ENCODE measurements at places on chromosomes 12 and 14.
A peak's percentile ranks its signal among the peaks of the same experiment; 100 is the strongest.

GRCh38 chr12:10221846-10222245, 9.2 kb downstream of the GABARAPL1 start:
- DNase-seq, result no peak

DNA sequence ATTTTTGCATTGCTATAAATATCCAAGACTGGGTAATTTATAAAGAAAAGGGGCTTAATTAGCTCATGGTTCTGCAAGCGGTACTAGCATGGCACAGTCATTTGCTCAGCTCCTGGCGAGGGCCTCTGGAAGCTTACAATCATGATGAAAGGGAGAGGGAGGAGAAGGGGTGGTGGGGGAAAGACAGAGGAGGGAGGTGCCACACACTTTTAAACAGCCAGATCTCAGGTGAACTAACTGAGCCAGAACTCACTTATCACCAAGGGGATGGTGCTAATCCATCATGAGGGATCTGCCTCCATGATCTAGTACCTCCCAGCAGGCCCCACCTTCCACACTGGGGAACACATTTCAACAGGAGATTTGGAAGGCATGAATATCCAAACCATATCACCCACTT, 476.3 kb downstream of the PCNX1 start:
- no peak for DNase-seq

DNA sequence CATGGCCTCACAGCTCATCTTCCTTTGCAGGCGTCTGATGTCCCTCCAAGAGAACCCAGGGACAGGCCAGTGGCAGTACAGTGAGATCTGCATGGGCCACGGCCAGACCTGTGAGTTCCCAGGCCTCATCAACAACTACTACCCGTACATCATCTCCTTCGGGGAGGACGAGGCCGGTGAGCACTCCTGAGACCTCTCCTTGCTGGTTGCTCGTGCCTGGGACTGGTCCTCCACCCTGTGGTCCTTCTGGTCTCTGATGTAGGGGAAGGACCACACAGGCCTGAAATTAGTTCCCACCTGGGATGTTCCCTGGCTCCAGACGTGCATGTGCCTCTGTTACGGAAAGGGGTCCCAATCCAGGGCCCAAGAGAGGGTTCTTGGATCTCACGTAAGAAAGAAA, 17.9 kb downstream of the HHIPL1 start:
- DNase-seq, result no peak

GRCh38 chr14:76413962-76414600, 38.1 kb downstream of the ESRRB start:
- no peak for DNase-seq

DNA sequence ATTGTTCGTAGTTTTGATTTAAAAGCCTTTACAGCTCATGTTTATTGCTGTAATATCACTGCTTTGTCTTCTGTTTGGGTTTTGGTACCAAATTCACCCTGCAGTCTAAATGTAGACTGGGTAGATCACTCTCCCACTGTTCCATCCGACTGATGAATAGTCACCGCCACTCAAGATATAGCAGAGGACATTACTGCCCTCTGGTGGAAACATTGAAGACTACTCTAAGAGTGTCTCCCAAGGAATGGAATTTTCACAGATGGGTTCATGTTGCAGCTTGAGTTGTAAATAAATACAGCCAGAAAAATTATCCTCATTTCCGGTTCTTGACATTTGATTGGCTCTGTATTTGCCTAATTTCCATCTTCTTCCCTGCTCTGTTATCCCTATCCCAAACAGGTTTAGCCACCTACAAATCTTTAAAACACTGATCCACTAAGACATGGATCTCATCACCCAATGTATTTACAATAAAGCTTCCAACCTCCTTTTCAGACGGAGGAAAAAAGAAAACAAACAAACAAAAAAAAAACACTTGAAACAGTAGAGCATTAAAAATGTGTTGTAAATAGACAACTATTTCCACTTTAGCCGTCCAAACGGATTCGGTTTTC, 198.3 kb upstream of the CPNE8 start:
- peak; percentile 79 for DNase-seq

- no peak for DNase-seq
Measured at GRCh38 chr12:24197532-24197931, 248.1 kb upstream of the SOX5 start.

DNA sequence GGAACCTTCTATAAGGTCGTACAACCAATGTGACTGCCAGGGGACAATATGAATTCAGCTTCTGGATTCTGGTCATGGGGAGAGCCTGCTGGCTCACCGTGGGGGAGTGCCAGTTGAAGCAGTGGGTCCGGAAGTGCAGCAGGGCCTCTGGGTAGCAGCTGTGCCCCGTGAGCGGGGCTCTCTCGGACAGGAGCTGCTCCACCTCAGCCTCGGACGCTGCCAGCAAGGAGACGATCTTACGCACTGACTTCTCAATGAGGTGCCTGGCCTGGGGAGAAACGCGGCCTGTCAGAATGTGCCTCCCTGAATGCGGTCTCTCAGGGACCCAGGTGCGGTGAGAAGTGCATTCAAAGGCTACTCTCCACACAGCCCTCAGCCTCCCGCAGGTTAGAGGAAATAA, 42.0 kb downstream of the LGMN start:
- DNase-seq, result no peak

- no peak for DNase-seq
Measured at GRCh38 chr12:9740106-9740750, 7.3 kb upstream of the CLECL1 start.

GRCh38 chr12:68832504-68832867, 24.5 kb downstream of the MDM2 start:
- DNase-seq, result no peak

DNA sequence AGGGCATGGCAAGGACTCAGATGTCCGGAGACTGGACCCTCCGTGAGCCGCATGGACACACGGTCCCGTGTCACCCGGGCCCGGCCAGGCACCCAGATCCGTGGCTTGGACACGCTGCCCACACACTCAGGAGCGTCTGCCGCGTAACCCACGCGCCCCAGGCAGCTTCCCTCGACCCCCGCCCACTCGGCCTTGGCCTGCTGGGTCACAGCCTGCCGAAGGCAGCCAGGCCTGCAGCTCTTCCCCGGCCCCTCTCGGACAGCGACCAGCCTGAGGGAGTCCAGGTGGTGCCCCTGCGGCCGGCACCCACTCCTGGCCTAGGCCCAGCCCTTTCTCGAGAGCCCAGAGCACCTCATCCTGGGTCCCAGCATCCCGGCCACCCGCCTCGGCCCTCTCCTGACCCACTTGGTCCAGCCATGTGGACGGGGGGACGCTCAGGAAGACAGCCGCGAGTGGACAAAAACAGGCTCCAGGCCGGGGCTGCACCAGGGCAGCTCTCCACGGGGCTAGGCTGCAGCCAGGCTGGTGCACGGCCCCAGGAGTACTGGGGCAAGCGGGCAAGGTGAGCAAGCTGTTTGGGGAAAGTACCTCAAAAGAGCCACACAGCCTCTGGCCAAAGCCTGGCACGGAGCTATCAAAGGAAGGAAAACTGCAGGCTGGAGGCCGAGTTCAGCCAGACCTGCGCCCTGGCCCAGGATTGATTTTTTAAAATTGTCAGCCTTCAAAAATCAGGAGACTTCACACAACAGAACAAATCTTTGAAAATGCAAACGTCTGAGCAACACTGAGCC, 6.5 kb downstream of the AKT1 start:
- DNase-seq, result no peak

DNA sequence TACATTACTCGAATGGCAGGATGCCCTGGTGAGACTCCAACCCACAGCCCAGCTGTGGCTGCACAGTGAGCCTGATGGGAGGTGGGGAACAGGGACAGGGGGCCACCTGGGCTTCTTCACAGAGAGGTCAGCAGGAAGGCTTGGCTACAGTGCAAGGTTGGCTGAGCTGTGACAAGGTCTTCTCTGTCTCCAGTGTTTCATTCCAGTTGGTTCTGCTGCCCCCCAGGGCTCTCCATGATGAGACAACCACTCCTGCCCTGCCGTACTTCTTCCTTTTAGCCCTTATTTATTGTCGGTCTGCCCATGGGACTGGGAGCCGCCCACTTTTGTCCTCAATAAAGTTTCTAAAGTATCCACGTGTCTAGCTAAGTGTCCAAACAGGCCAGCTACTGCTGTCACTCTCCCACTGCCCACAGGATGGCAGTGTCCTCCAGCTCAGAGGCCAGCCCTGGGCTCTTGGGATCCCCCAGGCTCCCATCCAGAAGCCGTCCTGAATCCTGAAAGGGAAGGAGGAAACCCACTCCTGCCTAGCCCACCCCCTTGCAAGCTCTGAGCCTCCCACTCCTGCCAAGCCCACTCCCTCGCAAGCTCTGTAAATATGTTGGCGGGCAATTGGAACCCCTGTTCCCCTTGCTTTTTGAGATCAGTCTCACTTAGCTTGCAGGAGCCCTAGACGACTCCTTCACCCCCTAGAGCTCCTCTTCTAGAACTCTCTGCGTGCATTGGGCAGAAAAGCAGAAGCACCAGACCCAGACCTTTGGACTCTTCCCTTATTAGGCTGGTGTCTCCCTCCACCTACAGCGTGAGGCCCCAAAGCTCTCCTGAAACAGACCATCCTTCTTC, 5.4 kb downstream of the C1QL4 start:
- no peak for DNase-seq

GRCh38 chr14:22997676-22998323, 12.1 kb downstream of the C14orf93 start:
- DNase-seq, result no peak

DNA sequence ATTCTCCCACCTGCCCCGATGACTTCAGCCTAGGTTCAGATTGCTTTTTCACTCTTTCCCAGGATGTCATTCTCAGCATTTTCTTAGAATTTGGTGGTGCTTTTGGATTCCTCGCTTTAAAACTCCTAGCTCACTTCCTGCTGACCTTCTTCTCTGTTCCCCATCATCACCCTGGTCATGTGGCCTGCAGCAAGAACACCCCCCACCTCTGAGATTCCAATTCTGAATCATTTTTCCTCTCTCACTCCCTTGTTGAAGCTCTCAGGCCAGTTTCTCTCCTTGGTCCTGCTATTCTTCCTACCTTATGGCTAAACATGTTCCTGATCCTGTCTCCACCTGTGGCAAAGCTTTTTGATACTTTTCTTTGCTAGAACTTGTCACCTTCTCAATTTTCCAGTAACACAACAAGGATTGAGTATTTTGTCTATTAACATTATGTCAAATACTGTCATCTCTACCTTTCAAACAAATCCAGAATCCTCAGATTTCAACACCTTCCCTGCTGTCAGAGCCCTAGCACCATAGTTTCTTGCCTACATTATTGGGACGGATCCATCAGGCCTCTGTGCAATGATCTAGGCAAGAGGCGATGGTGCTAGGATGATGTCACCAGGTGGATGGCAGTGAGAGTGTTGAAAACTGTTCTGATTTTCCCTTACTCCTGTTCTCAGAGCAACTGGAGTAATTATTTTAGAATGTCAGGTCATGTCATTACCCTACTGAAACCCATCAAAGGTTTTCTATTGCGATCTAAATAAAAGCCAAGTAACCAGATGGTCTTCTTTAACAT, 233.7 kb downstream of the MON2 start:
- DNase-seq, result no peak

DNA sequence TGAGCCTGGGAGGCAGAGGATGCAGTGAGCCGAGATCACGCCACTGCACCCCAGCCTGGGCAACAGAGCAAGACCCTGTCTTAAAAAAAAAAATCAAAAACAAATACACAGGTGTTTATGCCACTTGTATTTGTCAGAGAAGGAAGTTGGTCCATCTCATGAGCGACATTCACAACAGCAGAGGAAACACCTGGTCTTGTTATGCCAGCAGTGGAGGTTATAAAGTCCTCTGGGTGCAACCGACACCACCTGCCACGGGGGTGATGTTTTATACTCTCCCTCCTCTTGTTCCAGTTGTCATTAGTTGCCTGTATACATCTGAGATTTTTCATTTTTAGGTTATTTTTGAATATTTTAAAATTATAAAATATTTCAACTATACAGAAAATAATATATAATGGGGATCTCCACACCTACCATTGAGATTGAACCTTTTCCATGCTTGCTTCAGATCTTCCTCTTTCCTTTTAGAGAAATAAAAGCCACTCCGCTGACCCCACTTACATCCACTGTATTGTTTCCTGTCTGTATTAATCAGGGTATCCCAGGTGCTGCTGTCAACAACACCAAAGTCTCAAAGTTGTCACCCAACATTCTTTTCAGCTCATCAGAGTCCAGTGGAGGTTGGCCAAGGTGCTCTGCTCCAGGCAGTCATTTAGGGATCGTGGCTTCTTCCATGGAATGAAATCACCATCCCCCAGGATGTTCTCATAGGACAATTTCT, 65.1 kb downstream of the RNFT2 start:
- DNase-seq, result peak; percentile 69

DNA sequence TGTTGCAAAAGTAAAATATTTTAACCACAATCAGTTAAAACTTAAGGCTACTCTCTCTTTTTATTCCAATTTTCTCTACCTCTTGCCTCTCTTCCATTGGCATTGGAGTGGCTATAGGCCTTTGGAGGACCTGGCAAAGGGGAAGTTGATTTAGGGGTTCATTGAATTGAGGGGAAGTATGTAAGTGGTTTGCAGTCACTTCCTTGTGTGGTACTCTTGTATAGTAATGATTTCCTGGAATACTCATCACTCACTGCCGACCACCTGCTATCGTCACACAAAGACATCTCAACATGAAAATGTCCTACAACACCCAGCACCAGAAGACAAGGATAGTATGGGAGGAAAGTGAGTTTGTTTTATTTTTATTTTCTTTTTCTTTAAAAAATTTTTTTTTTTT, 45.7 kb upstream of the CPM start:
- DNase-seq, result peak; percentile 36

DNA sequence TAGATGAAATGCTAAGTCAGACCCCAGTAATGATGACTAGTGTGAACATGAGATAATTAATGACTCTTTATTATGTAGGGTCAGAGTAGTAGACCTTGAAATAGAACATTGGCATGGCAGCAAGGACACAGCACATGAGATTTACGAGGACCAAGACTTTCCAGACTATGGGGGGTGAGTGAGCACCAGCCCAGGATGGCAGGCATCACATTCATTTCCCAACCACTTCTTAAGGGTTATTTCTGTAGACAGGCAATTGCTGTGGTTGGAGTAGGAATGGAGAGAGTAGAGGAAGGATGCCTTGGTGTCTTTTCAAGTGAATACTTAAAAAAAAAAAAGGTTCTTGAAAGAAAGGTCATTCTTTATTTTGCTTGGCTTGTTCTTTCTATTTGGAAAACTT, 189.4 kb upstream of the DYRK2 start:
- no peak for DNase-seq

DNA sequence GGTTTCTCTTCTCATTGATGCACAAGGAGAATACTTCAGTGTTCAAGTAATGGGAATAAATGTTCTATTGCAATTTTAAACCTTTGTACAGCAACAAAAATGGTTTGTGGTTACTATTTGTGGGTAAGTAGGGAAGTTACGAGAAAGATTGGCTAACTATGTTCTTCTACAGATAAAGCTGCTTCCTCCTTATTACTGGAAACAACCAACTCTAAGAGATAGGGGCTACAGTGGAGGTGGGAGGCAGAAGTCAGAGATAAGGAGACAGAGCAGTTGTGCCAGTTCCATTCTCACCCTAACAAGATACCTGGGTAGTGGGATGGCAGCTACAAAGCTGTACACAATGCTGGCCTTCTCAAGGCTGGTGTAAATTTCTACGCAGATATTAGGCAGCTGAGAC, 16.2 kb downstream of the NOXRED1 start:
- DNase-seq, result no peak

GRCh38 chr14:100540926-100541620, 46.1 kb downstream of the BEGAIN start:
- DNase-seq, result no peak

- no peak for DNase-seq
Measured at GRCh38 chr14:106218174-106218573, 691.8 kb downstream of the TMEM121 start.

- DNase-seq, result no peak
Measured at GRCh38 chr14:23817164-23817767, 136.3 kb upstream of the DHRS4 start.

- no peak for DNase-seq
Measured at GRCh38 chr14:75426332-75427125, 1.3 kb upstream of the JDP2 start.

GRCh38 chr14:104788161-104788818, 7.3 kb downstream of the AKT1 start:
- no peak for DNase-seq
